Cardiac muscle cell (in vitro differentiated cells and primary cell): ENCODE measurements at places on chromosomes 7 and 10. TPM values are rescaled to one million over a fixed set of nuclear protein-coding genes. Genes with fewer than 3 reads are reported as not detected.

DNA sequence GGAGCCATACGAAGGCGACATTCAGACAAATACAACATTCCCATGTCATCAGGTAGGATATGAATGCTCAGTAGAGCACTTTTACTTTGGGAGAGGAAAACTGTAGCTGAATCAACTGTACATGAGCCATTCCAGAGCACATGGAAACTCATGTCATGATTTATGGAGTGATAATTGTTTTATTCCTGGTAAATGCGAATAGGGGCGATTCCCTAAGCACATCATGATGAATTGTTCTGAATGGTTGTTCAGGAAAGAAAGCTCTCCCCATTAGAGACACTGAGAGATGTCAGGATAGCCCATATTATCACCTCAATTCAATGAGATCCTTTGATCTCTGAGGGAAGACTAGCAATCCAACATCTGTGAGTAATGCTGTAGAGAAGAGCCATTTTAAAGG is 243.6 kb downstream of the FOXP2 start:
- peak overlapping the region; percentile 35 for H3K27ac ChIP-seq
- H3K4me1 ChIP-seq, result peaks cover 48% of the 10 kb centered on the region
- H3K27me3 ChIP-seq, result no peaks in the 10 kb centered on the region
- no peak overlapping the region for H3K4me3 ChIP-seq
- H3K36me3 ChIP-seq, result no peaks in the 10 kb centered on the region
- DNase-seq, result no peak

Gene PWWP2B
- 28.3 and 35.7 TPM in 2 replicates for total RNA-seq

GRCh38 chr7:95776561-95777185 is 4.3 kb downstream of the DYNC1I1 start:
- H3K27me3 ChIP-seq, result no peaks in the 10 kb centered on the region
- no peak for DNase-seq
- no peak overlapping the region for H3K4me3 ChIP-seq
- no peak overlapping the region for H3K27ac ChIP-seq
- H3K36me3 ChIP-seq, result no peaks in the 10 kb centered on the region
- H3K4me1 ChIP-seq, result peaks cover 31% of the 10 kb centered on the region

DNA sequence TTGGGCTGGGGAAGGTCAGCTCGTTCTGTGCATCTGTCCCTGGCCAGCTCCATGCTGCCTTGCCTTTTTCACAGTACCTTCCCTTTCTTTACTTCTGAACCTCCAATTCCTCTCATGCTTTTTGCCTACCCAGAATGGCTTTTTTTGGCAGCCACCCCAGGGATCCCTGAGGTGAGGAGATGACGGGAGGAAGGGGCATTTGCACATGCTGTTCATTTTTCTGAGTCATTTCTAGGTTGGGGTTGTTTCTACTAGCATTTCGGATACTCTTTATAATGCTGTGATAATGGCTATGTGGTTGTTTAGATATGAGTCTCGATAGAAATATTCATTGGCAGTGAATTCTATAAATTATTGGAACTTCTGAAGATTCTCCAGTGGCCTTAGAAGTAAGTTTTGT is 415.1 kb upstream of the FZD8 start:
- no peaks in the 10 kb centered on the region for H3K27me3 ChIP-seq
- DNase-seq, result no peak
- no peaks in the 10 kb centered on the region for H3K36me3 ChIP-seq
- H3K27ac ChIP-seq, result no peak overlapping the region
- peaks cover 11% of the 10 kb centered on the region for H3K4me1 ChIP-seq
- H3K4me3 ChIP-seq, result no peak overlapping the region

- H3K36me3 ChIP-seq, result peaks cover 47% of the 10 kb centered on the region
- no peak overlapping the region for H3K27ac ChIP-seq
- no peak for DNase-seq
- no peaks in the 10 kb centered on the region for H3K4me1 ChIP-seq
- H3K27me3 ChIP-seq, result no peaks in the 10 kb centered on the region
- no peak overlapping the region for H3K4me3 ChIP-seq
Measured at GRCh38 chr10:33241351-33241750, 93.1 kb downstream of the NRP1 start.

GRCh38 chr7:68892236-68892635 is 706.0 kb upstream of the AUTS2 start:
- H3K4me3 ChIP-seq, result no peak overlapping the region
- H3K27me3 ChIP-seq, result no peaks in the 10 kb centered on the region
- H3K27ac ChIP-seq, result no peak overlapping the region
- no peak for DNase-seq
- H3K4me1 ChIP-seq, result no peaks in the 10 kb centered on the region

Gene CTNNA3
- total RNA-seq, result 27.9 and 71.7 TPM in 2 replicates

DNA sequence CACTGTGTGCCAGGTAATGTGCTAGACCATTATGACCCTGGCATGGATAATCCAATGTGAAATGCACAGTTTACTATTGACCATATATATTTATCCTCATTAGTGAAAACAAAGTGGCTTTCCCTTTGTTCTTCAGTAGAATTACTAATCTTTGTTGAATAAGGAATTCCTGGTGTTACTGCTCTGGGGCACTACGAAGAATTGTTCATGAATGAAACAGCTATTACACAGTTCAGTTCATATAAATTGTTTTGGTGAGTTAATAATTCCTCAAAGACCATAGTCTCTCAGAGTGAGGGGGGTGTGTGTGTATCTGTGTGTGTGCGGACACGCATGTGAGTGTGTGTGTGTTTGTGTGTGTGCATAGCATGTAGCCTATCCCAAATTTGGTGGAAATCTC is 668.0 kb upstream of the MBL2 start:
- no peak overlapping the region for H3K27ac ChIP-seq
- H3K4me1 ChIP-seq, result peaks cover 9% of the 10 kb centered on the region
- no peak for DNase-seq
- no peaks in the 10 kb centered on the region for H3K36me3 ChIP-seq

Gene GRM3
- not detected in 2 replicates for total RNA-seq

Gene AOAH
- not detected in 2 replicates for total RNA-seq

Gene TMEM184A
- total RNA-seq, result 2.8 and 3.0 TPM in 2 replicates
